ENCODE measurements at places on chromosomes 1 and 21.
A peak's percentile ranks its signal among the peaks of the same experiment; 100 is the strongest.

- no peak for DNase-seq
Measured at GRCh38 chr21:44255511-44255981, 6.2 kb downstream of the DNMT3L start.

- DNase-seq, result no peak
Measured at GRCh38 chr1:61395146-61395800, 312.9 kb downstream of the NFIA start.

- DNase-seq, result peak; percentile 96
Measured at GRCh38 chr1:39954870-39955546, at the start of gene MFSD2A. Gene MFSD2A, plus strand, starts transcription at chr1:39955145. Its CDS starts 148 bp downstream, at chr1:39955293.

DNA sequence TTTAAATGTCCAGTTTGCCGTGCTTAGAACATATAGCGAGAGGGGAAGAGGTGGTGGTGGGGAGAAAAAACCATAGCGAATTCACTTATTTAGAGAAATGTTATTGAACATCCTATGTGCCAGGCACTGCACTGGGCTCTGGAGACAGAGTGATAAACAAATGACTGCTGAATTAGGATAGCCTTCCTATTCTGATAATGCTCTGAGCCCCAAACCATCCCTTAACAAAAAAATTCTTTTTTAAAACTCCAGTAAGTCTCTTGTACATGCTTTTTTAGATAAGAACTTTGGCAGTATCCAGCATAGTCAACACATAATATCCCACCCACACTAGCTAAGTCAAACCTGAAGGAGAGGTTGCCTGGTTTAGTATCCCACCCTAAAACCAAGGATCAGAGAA lies 8.5 kb downstream of the SZT2 start:
- no peak for DNase-seq

DNA sequence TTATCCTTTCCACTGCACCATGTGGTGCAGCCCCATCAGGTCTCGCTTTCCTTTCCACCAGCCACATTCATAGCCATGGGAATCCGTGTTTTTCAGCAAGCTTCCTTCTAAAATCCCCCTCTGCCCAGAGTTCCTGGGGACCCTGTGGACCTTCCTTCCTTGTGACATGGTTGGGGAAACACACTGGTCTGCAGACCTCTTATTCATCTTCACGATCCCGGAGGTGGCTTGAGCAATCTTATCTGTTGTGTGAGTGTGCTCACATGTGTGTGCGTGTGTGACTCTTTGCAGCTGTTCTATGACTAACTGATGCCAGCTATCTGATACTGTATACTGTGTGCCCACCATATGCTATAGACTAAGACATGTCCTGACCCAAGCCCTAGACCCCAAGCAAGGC lies 15.6 kb upstream of the IL10 start:
- DNase-seq, result no peak

- DNase-seq, result no peak
Measured at GRCh38 chr1:92323473-92324453, 24.9 kb downstream of the RPAP2 start.

DNA sequence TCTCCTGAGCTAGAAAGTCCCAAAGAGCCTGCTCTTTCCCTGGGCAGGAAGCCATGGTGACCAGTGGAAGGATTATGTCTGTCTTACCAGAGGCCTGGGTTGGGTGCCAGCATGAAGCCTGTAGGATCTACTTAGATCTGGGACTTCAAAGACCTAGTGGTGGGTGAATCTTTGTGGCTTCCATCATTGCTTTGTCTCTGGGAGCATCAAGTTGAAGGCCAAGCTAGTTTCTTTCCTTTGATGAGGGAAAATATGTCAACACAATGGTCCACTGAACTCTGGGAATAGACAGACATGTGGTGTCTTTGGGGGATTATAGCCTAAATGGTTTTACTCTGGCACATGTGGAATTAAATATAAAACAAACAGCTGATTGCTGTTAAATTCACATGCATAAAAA lies 100.5 kb upstream of the HOOK1 start:
- DNase-seq, result no peak

DNA sequence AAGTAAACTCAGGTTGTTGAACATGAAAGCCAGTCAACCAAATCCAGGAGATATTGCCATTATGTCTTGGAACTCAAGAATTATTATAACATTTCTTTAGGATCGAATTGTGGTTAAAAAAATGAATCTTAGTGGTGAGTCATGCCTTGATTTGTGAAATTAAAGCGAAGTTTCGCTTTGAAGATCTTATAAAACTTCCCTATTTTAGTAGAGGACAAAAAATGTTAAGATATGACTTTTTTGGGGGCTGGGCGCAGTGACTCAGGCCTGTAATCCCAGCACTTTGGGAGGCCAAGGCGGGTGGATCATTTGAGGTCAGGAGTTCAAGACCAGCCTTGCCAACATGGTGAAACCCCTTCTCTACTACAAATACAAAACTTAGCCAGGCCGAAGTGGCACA lies 39.5 kb upstream of the PTBP2 start:
- DNase-seq, result no peak
